ENCODE measurements at places on chromosomes 3 and 15.

DNA sequence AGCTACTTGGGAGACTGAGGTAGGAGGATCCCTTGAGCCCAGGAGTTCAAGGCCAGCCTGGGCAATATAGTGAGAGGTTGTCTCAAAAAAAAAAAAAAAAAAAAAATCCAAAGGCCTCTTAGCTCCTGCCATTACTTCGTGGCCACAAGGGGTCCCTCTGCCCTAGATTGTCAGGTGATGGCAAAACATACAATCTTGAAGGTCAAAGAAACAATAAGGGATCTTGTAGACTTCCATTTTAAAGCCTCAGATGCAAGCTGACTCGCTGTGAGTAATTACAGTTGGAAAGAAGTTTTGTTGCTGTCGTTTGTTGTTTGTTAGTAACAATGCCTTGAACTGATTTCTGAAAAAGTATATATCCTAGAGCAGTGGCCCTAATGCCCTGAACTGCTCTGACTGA, 55.9 kb upstream of the PLCL2 start:
- DNase-seq, result no peak

DNA sequence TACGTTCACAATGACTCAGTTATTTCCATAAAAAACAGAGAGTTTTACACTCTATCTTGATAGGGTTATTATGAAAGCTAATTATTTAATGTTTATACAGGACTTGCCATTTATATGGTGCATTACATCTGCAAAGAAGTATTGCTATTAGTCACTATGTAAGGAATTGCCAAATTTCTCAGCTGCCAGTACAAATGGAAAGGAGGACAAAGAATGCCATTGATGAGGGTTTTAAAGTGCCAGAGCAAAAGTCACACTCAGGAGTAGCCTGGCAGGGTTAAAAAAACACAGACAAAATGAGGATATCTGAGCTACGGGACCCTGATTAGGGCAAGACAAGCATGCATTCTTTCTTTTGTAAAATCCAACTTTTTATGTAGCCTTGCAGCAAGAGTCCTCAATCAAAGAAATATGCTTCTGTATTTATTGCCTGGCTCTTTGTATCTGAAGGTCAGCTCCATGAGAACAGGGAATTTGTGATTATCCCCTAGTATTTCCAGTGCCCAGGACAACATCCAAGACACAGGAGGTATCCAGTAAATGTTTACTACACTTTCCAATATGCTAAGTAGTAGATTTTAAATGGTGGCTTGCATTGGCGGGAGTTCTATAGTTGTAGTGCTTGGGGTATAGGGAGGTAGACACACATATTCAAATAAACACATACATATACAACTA, 1013.6 kb downstream of the ROBO1 start:
- DNase-seq, result no peak

- DNase-seq, result peak; percentile 86
Measured at GRCh38 chr15:77507143-77507897, 86.6 kb downstream of the HMG20A start.

GRCh38 chr3:107328069-107328468, 49.2 kb upstream of the CCDC54 start:
- no peak for DNase-seq

DNA sequence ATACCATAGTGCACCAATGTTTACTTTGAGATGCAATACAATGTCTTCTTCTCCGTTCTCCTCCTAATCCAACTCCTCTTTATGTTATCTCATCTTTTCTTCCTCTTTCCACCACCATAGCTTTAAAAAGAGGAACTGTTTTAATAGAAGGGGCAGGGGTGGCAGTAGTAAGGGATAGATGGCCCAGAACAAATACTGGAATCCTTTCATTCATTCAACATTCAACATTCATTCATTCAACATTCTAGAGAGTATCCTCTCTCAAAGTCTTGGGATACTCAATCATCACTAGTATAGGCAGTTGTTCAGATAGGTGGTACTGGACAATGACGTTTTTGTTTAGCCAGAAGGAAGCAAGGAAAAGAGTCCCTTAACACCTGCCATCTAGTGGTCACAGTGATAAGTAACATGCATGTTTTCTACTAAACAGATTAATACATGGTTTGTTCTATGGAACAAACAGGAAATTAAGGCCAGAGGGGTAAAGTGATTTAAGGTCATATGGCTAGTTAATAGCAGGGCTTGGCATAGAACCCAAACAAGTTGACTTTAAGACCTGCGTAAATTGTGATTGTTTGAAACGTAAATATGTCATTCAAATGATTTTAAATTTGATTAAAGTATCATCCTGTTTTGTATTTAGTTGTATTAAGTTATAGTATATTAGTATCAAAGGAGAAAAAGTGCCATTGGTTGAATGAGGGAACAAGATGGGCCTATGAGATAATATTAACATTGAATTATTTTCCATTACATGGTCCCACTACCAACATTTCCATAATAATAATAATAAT, 26.9 kb upstream of the EHHADH start:
- no peak for DNase-seq

GRCh38 chr15:50484781-50485180, 60.6 kb downstream of the USP8 start:
- no peak for DNase-seq

DNA sequence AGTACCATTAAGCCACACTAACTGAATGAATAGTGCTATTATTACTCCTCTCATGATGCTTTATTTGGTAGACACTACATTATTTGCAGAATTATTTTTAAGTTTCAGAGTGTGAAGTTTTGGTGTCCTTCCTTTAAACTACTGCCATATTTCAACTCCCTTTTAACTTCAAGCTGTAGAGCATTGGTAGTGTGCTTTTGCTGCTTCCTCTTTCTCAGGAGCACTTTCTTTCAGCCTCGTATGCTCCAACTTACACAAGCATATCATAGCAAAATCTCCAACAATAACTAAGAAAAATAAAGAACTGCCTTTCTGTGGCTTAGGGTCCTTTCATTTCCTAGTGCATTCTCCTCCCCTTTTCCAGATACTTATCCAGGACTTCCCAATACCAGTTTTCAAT, 476.4 kb upstream of the AGTR1 start:
- no peak for DNase-seq

DNA sequence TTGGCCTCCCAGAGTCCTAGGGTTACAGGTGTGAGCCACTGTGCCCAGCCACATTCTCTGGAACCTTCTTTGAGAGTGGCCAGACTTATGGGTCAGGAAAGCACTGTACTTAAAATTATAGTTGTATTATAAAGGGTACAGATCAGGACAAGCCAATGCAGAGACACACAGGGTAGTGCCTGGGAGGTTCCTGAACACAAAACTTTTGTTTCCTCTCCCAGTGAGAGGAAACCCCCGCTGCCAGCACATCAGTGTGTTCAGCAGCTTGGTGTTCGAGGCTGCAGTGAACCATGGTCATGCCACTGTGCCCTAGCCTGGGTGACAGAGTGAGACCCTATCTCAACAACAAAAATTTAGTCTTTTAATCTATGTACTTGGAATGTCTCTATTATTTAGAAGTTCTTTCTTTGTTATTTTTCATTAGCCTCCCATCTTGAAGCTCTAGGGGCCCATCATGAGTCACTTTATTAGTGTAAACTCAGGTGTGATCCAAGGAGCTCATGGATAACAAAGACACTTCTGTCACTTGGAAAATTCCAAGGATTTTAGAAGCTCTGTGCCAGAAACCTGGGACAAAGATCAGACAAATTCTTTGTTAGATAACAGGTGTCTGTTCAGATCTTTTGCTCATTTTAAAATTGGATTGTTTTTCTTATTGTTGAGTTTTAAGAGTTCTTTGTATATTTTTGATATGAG, 7.8 kb downstream of the BLOC1S6 start:
- no peak for DNase-seq

- DNase-seq, result no peak
Measured at GRCh38 chr15:25877681-25878080, 14.6 kb upstream of the ATP10A start.

DNA sequence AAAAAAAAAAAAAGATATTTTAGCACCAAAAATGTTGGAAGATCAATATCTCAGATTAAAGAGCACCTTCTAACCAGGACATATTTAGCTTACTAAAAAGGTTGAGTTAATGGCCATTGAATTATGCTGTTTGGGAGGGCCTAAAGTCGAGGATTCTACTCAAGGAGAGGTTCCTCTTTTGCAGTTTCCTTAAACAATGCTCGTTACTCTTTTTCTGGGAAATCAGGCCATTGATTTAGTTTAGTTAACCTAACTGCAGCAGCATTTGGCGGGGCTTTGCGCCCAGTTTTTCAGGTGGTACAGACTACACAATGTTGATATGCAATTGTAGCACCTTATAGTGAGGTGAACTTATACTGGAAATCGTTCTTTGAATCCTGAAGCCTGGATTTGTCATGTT, 6.8 kb downstream of the ABHD2 start:
- no peak for DNase-seq

DNA sequence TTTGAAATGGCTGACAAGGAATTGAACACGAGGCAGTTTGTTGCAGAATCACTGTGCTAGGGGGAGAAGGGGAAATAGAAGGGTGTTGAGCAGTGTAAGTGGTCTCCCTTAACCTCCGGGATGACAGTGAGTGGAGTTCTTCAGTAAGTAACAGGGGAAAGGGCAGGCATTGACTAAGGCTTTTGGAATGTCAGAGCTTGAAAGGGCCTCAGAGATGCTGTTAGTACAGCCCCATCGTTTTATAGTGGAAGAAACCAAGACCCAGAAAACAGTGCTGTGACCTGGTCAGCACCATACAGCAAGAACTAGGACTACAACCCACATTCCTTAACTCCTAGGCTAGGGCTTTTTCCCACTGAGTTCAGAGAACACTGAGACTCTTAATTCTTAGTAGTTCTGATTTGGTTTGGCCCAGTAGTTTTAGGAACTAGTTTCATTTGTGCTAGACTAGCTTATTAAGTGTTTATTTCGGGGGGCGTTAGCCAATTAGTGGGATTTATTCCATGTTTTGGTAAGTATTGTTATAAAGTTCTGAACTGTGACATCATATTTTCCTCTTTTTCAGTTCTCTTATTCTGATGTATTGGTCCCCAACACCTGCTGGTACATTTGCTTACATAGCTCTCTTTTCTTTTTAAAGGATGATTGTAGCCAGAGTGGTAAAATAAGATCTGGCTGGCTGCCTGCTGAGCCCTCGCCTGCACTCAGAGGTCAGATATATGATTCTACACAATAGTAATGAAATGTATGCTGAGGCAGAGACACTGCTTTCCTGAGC, 34.2 kb downstream of the RAB11A start:
- no peak for DNase-seq

GRCh38 chr3:136670166-136670565, 82.0 kb downstream of the STAG1 start:
- DNase-seq, result no peak

DNA sequence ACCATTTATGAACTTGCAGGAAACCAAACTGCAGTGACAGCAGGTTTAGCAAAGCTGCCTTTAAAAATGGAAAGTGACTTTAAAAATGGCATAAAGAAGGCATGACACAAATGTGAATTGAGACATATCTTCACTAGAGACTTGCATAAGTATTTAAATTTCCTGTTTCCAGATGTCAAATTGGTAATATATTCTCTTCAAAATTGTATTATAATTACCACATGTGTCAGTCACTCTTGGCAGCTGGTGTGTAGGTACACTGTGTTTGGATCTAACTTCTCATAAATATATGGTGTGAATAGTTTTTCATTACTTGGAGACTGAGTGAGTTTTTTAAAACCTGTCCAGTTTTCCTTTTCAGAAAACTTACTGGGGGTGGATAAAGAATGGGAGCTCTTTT, 636.2 kb upstream of the SGO1 start:
- DNase-seq, result no peak

DNA sequence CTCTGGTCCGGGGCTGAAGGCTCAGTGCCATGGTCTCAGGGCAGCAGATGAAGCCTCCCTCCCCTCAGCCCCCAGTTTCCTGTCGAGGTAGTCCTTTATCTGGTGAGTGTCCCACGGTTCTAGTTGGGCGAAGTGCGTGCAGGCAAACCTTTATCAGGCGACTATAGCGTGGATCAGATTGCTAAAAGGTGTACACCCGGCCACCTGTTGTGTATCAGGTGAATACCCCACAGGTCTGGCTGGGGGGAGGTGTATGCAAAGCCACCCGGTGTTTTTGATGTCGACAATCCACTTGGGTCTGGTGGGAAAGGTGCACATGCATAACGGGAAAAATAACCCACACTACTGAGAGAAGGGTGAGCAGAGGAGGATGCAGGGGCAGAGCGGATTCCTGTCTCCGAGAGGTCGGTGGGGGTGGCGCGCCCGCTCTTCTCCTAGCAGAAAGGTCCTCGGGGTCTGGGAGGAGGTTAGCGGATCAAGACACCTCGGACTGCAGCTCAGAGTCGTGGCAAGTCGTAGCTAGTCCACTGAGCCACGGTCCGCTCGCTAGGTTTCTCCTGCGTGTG, 507 bp downstream of the SLC12A6 start:
- peak; percentile 54 for DNase-seq

GRCh38 chr15:35308802-35309201, 223.7 kb upstream of the NANOGP8 start:
- no peak for DNase-seq

DNA sequence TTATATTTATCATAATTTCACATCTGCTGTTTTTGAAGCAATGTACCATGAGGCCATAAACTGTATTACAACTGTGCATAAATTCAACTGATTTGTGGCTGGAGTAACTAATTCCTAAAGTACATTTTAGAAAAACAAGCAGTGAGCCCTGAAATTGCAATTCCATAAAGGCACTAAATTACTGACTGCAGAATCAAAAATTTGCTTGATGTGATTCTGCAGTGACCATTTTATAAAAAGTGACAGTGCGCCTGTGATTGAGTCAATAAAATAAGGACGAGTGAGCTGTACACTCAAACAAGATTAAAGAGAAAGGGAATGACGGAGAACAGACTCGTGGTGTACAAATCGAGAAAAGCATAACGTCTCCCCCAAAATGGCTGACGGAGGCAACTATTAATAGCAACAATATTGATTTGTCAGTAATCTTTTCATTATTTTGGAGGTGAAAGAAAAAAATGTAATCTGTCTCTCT, 121.4 kb upstream of the MEIS2 start:
- DNase-seq, result no peak

- DNase-seq, result no peak
Measured at GRCh38 chr3:141523615-141524375, 37.0 kb downstream of the RASA2 start.

DNA sequence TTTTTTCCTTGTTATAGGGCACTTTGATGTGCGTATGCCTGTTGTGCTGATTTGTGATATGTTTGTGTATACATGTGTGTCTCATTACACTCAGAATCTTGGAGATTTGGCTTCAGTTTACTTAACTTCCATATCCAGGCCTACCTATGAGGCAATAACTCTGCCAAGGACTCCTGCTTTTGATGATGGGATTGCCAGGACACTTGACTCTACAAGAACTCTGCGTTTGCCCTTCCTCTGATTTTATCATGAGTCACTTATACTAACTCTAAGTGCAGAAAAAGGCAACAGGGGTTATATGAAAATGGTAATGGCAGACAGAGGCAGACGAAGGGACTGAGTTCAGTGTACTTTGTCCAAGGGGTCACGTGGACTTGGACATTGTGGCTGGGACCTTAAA, 33.6 kb downstream of the MCTP2 start:
- no peak for DNase-seq

DNA sequence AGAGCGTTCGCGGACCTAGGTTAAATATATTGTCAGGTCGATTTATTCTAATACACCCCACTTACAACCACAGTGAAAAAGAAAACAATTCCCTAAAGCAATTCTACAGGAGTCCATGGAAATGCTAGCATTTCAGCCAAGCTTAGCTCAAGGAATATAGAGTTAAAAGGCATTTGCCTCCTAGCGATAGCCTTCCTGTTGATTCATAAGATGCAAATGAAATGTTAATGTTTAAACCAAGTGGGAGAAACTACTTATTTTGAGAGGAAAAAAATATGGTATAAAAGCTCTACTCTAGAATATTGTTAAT, 1.7 kb upstream of the ALCAM start:
- no peak for DNase-seq

GRCh38 chr3:341998-342397, 145.4 kb downstream of the CHL1 start:
- DNase-seq, result no peak
